ENCODE measurements at places on chromosomes 5 and 9.

DNA sequence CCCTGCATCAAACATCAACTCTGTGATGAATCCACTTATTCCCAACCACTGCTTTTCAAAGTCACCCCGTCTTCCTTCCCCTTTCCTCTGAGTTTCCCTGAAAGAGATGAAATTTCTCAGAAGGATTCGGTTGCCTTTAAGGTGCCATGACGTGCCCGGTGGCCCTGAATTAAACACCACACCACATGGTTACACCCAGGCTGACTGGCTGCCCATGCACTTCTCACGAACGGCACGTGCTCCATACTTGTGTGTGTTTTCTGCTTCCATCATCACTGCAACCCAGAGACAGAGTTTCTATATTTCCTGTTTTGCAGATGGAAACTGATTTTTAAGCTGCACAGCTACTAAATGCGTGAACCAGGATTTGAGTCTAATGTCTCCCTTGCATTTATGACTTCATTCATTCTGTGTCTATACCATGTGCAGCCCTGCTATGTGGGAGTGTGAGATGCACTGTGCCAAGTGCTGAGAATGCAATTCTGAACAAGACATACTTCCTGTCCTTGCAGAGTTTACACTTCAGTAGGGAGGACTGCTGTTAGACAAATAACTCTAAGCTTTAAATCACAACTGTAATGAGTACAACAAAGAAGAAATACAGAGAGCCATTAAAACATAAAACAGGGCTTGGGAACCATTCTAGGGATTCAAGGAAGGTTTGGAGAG is 162.9 kb downstream of the NXNL2 start:
- DNase-seq, result peak; percentile 62

DNA sequence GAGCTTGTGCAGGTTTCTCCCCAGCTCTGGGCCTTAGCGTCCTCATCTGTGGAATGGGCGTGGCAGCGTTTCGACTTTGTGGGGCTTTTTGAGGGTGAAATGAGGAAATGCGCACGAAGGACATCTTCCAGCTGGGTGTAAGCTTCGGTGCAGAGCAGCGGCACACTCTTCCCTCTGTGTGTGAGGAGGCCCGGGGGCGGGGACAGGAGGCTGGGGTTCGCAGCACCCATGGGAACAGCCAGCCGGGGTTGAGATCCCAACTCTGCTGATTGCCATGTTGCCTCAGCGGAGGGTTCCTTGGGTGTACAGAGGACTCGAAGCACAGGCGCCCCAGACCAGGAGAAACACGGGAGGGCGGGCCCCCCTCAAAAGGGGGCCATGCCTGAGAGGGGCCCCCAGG is 265.6 kb downstream of the NSG2 start:
- DNase-seq, result no peak

DNA sequence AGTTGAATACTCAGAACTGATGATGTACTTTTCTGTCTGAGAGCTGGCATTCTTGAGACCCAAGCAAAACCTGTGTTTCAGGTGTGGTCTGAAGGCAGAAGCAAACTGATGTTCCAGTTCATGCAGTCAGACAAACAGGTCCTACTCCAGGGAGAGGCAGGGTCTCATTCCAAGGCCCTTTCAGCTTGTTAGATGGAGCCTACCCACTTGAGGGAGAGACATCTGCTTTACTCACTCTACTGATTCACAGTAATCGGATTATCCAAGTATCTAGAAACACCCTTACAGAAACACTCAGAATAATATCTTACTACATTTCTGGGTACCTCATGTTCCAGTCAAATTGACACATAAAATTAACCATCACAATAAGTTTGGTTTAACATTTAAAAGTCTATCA is 207.8 kb downstream of the KDM4C start:
- DNase-seq, result no peak

- no peak for DNase-seq
These were observed 24.9 kb upstream of the UNC5A start for GRCh38 chr5:176785184-176786145.

DNA sequence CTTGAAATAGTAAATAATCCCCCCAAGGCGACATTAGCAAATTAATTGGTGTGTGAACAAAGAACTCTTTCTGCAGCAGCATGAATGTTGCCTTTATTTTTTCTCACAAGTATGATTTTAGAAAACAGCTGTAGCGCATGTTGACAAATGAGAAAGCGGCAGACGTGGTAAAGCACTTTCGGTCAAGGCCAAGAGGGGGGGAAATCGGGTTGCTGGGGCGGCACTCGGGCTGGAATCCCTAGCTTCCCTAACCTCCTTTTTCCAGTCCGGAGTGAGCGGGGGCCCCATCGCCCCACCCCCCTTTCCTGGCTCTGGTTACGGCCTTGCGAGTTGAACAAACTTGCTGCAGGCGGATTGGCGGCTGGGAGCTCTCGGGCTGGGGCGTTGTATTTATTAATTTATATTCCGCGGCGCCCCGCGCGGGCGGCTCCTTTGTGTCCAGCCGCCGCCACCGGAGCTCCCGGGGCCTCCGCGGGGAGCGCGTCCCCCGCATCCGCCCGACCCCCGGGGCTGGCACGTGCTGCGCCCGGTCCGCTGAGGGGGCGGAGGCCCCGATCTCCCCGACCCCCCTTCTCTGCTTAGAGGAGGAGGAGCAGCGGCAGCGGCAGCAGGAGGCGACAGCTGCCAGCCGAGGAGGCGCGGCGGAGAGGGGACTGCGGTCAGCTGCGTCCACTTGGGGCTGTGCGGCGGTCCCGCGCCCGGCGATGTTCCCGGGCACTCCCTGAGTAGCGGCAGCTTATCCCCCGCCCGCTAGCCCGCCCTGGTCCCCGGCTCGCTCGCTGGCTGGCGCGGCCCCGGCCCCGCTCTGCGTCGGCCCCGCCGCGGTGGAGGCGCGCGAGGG is at the start of gene RHOBTB3:
Gene RHOBTB3 (plus strand): TSS at position 607 of the 841 bp plus-strand sequence. CDS start 347 bp downstream, outside the sequence.
- peak; percentile 96 for DNase-seq

GRCh38 chr9:78893774-78894401 is 597.0 kb downstream of the PSAT1 start:
- no peak for DNase-seq

- DNase-seq, result no peak
These were observed 54.4 kb downstream of the EXD3 start for GRCh38 chr9:137368431-137369035.

GRCh38 chr5:16673241-16674201 is 56.7 kb upstream of the RETREG1 start:
- peak; percentile 24 for DNase-seq

- peak; percentile 98 for DNase-seq
These were observed at the start of gene FAM174A for GRCh38 chr5:100535060-100536005. FAM174A (plus strand) TSS chr5:100535374; CDS start chr5:100535531, 157 bp downstream.

GRCh38 chr9:134932606-134933005 is 14.9 kb upstream of the FCN1 start:
- no peak for DNase-seq

GRCh38 chr5:2569774-2570542 is 181.5 kb downstream of the IRX2 start:
- no peak for DNase-seq

GRCh38 chr9:83304686-83305085 is 233.5 kb downstream of the FRMD3 start:
- DNase-seq, result peak; percentile 97

DNA sequence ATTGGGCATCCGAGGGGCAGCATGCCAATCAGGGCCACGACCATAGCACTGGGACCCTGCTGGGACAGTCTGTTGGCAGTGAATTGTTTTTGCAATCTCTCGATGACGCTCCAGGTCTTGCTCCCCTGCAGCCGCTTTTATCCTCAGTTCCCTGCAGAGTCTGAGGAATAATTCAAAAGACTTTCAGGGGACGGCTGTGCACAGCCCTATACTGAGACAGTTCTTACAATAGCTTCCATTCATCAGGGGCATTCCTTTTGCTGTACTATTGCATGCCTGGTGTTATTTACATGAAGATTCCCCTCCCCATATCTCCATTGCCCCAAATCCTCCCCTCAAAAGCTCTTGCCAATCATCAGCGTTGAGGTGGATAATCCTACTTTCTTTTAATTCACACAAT is 163.3 kb upstream of the WWC1 start:
- DNase-seq, result no peak

GRCh38 chr9:128836509-128837145 is 7.0 kb upstream of the SPOUT1 start:
- no peak for DNase-seq

Measured in fibroblast of pulmonary artery (primary cell).